ENCODE measurements at places on chromosomes 2 and 18.
A peak's percentile ranks its signal among the peaks of the same experiment; 100 is the strongest.

- peak; percentile 29 for DNase-seq
Observed at GRCh38 chr2:159832858-159833257, 34.9 kb upstream of the CD302 start.

GRCh38 chr2:70639841-70640436 lies 86.3 kb upstream of the TGFA start:
- no peak for DNase-seq

DNA sequence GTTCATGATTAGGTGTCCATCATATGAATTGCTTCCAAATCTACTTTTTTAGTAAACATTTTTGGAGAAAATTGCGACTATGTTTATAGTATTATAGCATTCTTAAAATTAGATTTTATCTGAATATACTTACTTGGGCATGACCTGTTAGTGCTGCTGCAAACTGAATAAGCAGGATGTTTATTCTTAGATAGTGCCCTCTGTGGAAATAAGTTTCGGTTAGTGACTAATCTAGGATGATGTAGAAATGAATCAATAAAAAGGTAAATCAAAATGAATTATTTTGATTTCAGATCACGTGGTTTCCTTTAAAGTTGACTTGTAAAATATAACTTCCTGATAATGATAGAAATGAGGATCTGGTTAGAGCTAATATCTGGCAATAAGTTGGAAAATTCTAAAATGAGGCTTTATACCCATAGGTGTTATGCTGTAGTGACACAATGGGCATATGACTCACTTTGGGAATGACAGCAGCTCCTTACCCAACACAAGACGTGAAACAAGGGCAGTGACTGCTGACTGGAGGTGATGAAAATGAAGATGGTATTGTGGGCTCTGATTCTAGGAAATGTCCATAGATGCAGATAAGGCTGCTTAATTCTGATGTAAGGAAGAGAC lies 165.8 kb upstream of the TCF4 start:
- no peak for DNase-seq

GRCh38 chr18:476251-476664 lies 24.2 kb downstream of the COLEC12 start:
- no peak for DNase-seq

All from pons (tissue), 1 donor.